Heart right ventricle (tissue), 16 donors: ENCODE measurements at places on chromosomes 12 and 14. TPM values are rescaled to one million over a fixed set of nuclear protein-coding genes. Genes with fewer than 3 reads are reported as not detected.

The LTBP2 gene
- polyA plus RNA-seq = 3.5 TPM

GRCh38 chr12:1933342-1934051, 15.0 kb upstream of the CACNA2D4 start:
- no peak for DNase-seq

The PRKAG1 gene
- polyA plus RNA-seq = 71.0 TPM

DNA sequence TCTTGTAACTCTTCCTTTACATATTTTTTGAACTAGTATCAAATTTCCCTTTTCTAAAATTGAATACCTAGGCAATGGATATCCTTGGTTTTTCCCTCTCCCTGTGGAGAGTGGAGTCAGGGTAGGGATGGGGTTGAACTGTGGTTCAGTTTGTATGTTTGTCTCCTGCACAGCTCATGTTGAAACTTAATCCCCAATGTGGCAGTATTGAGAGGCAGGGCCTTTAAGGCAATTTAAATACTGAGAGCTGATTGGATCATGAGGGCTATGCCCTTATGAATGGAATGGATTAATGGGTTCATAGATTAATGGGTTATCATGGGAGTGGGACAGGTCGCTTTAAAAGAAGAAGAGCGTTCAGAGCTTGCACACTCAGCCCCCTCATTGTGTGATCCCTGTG, 127.2 kb upstream of the RGS6 start:
- no peak for DNase-seq

The NR4A1 gene
- 53.2 TPM for polyA plus RNA-seq

- DNase-seq = no peak
Observed at GRCh38 chr12:117472983-117473382, 111.6 kb upstream of the NOS1 start.

- DNase-seq = no peak
Observed at GRCh38 chr12:45284096-45284901, 68.4 kb downstream of the ANO6 start.

- DNase-seq = peak; percentile 92
Observed at GRCh38 chr12:21774358-21775132, at the start of gene KCNJ8. TSS of gene KCNJ8 (minus strand) at chr12:21774706. CDS start at chr12:21773616, 1,090 bp downstream.

The TAS2R42 gene
- not detected for polyA plus RNA-seq

- peak; percentile 85 for DNase-seq
Observed at GRCh38 chr12:124507188-124508109, 60.0 kb downstream of the NCOR2 start.

GRCh38 chr14:74949859-74950573, 5.4 kb downstream of the PGF start:
- no peak for DNase-seq

DNA sequence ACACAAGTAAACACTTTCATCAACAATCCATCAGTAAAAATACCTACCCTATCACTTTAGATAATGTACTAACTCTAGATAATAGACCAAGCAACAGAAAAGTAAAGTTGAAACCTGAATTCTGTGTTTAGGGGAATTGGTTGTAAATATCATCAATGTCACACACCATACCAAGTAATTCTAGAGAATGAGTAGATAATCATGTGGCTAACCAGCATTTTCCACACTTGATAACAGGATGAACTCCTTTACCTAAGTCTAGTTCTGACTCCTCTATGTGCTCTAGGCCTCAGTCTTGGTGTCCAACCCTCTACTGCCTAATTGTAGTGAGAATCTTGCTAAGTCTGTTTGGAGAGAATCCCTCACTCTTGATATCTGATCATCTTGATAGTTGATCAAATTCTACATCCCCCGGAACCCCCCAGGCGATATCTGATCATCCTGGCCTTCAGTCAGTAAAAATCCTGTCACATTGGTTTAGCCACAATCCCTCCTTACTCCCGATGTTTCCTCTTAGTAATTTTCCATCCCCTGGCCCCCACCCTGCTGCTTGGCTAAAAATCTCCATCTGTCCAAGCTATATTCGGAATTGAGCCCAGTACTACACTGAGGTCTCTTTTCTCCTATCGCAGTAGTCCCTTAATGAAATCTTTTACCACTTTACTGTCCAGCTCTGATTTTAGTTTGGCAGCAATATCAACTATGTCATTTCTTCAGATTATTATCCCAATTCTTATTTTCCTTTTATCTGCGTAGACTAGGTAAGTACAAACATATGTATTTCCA, 3.4 kb upstream of the SLCO1A2 start:
- DNase-seq = no peak

DNA sequence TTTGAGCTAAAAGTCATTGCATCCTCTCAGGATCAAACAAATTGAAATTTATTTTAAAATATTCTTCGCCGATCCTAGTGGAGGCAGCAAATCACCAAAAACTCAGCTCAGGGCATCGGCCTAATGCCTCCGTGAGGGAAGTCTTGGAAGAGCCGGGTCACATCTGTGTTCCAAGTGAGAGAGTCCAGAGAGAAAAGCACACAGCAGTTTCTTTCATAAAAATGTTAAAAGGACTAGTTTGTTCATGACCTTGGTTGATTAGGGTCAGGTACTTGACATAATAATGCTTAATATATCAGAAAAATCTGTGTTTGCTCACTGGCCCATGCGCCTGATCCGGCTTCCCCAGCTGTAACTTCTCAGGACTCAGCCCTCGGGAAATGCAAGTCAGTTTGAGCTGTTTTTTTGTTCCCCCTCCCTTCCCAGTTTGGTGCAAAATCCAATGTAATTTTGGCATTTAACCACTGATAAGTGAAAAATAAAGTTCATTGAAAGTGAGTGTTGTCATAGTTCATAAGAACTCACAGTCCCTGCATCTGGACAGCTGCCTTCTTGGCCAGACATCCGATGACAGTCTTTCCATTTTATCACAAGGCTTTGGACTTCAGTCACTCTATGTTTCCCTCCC, 161.7 kb downstream of the CAND1 start:
- peak; percentile 77 for DNase-seq

DNA sequence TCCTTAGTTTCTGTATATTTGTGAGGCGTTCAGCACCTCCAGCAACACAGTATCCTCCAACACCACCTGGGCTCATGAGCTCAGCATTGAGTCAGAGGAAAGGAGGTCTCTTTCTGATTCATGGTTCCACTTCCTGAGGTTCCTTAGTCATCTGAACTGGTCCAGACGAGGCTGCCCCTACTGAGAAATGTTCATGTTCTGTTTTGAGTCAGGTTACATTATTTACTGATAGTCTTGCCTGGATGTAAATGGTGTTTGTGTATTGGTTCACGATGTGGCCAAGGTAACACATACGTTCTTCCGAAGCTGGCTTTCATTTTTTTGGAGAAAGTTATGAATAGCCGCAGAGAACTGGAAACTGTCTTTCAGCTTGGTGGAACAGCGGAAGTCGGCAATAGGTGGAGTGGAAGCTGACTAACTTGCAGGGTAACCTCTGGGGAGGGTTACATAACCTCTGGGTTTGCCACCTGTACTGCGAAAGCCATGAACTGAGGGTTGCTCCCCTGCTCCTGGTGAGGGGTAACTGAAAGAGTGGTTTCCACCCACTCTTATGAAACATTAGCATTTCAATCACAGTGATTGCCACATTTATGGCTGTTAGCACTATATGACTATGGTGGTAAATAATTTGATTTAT, 42.2 kb upstream of the MANSC4 start:
- no peak for DNase-seq

- no peak for DNase-seq
Observed at GRCh38 chr14:21535545-21536417, 9.6 kb upstream of the SALL2 start.

- no peak for DNase-seq
Observed at GRCh38 chr12:14782756-14783155, 20.5 kb downstream of the WBP11 start.

The COCH gene
- 0.49 TPM for polyA plus RNA-seq

The PPP1R36 gene
- 0.59 TPM for polyA plus RNA-seq

DNA sequence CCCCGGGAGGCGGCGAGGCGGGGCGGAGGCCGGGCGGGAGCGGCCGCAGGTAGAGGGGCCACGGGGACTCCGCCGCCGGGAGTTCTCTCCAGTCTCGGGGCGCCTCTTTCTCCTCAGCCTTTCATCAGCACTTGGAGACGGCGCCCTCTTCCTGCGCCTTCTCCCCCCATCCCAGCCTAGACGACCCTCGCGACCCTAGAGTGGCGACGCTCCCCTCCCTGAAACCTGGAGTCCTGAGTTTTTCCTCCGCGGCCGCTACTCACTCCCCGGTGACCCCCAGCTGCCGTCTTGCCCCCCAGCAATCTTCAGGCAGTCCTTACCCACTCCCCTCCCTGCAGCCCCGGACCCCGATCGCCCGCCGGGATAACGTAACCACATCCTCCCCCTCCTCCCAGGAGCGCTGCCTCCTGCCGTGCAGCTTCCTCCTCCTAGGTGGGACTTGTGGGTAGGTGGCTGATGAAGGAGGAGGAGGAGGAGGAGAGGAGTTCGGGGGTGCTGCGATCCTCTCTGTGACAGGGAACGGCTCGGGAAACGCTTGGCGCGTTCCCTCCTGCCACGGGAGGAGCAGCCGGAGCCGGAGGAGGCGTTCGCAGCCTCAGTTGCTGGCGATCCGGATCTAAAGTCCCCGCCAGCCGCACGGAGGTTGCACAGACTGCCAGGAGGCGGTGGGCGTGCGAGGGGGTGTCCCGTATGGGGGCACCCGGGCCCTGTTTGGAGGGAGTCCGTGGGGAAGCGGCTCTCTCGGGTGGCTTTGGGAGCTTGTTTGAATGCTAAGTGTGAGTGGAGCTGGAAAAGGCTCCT, 891 bp downstream of the PLEKHA5 start:
- peak; percentile 25 for DNase-seq

DNA sequence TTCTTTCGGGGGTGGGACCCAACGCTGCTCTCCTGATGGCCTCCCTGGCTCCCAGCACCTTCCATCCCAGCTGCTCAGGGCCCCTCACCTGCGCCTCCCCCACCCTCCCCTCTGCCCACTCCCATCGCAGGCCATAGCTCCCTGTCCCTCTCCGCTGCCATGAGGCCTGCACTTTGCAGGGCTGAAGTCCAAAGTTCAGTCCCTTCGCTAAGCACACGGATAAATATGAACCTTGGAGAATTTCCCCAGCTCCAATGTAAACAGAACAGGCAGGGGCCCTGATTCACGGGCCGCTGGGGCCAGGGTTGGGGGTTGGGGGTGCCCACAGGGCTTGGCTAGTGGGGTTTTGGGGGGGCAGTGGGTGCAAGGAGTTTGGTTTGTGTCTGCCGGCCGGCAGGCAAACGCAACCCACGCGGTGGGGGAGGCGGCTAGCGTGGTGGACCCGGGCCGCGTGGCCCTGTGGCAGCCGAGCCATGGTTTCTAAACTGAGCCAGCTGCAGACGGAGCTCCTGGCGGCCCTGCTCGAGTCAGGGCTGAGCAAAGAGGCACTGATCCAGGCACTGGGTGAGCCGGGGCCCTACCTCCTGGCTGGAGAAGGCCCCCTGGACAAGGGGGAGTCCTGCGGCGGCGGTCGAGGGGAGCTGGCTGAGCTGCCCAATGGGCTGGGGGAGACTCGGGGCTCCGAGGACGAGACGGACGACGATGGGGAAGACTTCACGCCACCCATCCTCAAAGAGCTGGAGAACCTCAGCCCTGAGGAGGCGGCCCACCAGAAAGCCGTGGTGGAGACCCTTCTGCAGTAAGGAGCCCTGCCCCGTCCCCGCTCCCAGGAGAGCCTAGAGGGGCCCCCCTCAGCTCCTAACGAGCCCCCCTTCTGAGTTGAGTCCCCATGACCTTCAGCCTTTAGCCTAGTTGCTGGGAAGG, at the start of gene HNF1A:
HNF1A (plus strand) TSS at position 248 of the 924 bp plus-strand sequence; CDS start at position 474, 226 bp downstream.
- no peak for DNase-seq

- no peak for DNase-seq
Observed at GRCh38 chr12:116215023-116215422, 62.5 kb downstream of the MED13L start.
